ENCODE measurements at places on chromosomes 2 and 18. TPM values are rescaled to one million over a fixed set of nuclear protein-coding genes. Genes with fewer than 3 reads are reported as not detected.

GKN2 gene
- not detected for total RNA-seq

DNA sequence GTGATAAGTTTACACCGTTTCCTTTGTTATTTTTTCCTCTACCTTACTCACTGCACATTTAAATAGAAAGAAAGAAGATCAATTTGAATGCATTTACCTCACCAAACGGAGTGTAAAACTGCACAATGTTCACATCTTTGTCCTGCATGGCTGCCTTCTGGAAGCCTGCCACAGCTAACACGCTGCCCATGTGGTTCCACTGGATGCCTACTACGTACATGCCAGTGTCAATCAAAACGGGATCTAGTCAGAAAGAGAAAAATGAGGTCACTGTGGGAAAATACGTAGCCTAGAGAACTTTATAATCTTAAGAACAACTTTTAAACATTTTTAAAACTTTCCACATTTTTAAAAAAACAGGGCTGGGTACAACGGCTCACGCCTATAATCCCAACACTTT lies 16.4 kb downstream of the WDR35 start:
- no peak for DNase-seq

NT5C1B gene
- total RNA-seq, result not detected

CPO gene
- total RNA-seq, result not detected

- DNase-seq, result no peak
Measured at GRCh38 chr2:30287190-30287840, 56.0 kb downstream of the LBH start.

GRCh38 chr2:28349546-28350165 lies 43.0 kb upstream of the FOSL2 start:
- DNase-seq, result no peak

MLPH gene
- total RNA-seq, result not detected

DNA sequence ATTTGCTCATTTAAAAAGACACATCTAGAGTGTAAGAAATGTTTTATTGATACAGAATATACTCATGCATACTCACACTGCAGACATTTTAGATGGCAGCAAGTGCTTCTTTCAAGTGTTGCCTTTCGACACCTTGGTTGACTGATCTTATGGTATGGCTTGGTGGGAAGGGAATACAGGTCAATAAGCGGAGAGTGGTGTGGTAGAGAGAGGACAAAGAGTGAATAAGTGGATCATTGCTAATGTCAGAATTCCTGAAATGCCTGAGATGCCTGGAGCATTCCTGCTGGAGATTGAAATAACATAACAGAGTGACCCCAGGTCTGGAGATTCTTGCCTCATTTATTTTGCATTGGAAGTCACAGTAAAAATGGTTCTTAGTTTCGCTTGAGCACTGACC lies 76.7 kb downstream of the RND3 start:
- DNase-seq, result peak; percentile 89

- no peak for DNase-seq
Measured at GRCh38 chr2:64763126-64763525, 109.4 kb upstream of the SERTAD2 start.

TGFA gene
- 0.26 TPM for total RNA-seq

DNA sequence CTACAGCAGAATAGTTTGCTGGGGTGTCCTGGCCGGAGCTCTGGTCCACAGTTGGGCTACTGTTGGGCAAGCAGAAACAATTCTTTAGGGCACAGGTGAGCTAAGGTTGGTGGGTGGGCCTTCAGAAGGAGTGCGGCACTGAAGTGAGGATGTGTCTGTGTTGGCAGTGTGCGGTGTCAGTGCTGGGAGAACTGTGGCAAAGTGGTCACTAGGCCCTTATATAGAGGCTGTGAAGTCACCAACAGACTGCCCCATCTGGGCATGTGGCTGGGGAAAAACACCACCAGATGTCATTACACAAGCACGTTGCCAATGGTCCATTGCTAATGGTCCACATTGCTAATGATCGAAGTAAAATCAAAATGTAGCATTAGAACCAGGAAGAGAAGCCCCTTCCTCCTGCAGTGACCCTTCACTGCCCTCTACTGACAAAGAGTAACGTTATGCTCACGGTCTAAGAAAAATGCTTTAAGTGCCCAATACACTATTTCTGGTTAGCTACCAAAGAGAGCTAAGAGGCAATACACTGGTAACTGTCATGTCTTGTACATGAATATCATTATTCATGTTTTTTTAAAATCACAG lies 21.3 kb downstream of the SCN1A start:
- peak; percentile 8 for DNase-seq

GRCh38 chr2:241129086-241129871 lies 20.0 kb downstream of the PASK start:
- DNase-seq, result no peak

DSG4 gene
- total RNA-seq, result not detected

SCN2A gene
- not detected for total RNA-seq

IL36RN gene
- not detected for total RNA-seq

- DNase-seq, result no peak
Measured at GRCh38 chr18:58496231-58496630, 132.7 kb downstream of the ALPK2 start.

DNA sequence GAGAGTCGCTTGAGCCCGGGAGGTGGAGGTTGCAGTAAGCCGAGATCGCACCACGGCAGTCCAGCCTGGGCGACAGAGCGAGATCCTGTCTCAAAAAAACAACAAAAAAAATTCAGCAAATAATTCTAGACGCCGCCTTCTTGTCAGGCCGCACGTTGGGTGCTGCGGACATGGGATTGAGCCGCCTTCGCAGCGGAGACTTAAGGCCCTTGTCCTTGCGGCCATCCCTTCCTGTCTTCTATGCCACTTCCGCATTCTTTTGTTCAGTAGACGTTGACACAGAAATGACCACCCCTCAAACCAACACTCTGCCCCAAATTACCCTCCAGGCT lies 15.8 kb downstream of the PTPN18 start:
- DNase-seq, result no peak

DNA sequence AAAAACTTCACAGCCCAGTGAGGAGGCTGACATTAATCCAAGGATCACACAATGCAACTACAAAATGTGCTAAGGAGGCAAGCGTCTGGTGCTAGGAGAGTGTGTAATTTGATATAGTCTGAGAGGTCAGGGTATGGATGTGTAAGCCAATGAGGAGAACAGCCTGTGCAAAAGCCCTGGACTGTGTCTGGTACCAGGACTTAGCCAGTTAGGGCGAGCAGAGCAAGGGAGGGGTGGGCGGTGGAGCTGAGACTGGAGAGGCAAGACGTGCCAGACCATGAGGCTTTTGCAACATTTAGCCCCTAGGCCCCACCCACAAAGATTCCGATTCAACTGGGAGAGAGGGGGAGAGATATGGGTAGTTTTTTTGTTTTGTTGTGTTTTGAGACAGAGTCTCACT lies 33.5 kb upstream of the SPRED2 start:
- no peak for DNase-seq

CD8B2 gene
- not detected for total RNA-seq

DNA sequence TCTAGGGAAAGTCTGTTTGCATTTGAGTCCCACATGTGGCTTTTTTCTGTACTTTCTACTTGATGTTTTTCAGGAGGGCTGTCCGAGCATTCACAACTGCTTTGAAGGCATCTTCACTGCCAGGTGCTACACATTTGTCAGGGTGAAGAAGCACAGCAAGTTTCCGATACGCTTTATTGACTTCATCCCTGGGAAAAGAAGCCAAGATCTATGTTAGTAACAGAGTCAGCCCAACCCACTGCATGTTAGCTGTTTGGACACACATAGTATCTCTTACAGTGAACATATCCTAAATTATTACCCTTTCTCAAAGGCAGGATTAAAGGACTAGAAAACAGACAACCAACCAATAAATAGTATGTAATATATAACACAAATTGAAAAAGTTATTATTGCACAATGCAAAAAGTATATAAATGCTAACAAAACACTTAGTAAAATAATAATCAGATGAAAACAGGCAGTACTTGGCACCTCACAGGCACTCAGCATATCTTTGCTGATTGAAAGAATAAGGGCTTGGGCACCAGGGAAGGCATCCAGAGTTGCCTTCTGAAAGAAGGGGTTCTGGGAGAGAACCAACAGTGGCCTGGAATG lies 24.1 kb downstream of the DNAJC27 start:
- no peak for DNase-seq

- no peak for DNase-seq
Measured at GRCh38 chr2:172462849-172463381, 35.5 kb downstream of the ITGA6 start.

DNA sequence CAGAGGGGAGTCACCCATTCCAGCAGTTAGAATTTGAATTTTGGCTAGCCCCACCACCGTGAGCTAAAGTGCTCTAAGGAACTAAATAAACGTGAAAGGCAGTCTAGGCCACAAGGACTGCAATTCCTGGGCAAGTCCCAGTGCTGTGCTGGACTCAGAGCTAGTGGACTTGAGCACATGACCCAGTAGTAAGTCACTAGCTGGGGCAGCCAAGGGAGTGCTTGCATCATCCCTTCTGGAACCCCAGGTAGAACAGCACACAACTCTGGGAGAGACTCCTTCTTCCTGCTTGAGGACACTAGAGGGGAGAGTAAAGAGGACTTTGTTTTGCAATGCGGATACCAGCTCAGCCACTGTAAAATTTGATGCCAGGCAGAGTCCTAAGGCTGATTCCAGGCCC lies 672.2 kb downstream of the CPS1 start:
- DNase-seq, result no peak

CHST9 gene
- total RNA-seq, result not detected

DNA sequence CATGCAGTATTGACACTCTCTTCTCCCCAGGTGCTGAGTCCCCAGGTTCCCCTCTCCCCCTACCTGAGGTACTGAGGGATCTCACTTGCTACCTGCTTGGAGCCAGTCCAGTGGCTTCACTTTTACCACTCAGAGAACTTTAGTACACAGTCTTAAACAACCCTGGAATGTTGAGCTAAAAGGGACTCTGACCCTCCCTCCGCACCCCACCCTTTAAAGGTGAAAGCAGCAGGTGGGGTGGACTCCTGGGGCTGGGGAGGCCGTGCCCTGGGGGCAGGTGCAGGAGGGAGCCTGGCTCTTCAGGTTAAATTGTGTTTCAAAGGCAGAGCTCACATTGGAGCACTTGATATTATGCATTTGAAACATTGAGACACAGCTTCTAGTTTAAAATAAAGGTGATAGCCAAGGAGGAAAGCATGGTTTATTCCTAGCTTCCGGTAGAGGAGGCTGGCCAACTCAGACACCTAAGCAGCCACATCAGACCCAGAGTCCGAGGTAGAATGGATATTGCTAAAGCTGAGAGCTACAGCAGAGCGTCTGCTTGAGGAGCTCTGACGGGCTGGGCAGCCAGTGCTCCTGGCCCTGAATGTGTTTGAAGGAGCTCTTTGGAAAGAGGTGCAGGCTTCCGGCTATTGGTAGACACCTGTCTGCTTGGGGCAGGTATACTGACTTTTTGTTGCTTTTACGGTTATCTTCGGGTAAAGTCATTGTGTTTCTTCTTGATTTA lies 196.4 kb downstream of the AGAP1 start:
- no peak for DNase-seq

CXCR2 gene
- total RNA-seq, result not detected

PSMA8 gene
- not detected for total RNA-seq

DNA sequence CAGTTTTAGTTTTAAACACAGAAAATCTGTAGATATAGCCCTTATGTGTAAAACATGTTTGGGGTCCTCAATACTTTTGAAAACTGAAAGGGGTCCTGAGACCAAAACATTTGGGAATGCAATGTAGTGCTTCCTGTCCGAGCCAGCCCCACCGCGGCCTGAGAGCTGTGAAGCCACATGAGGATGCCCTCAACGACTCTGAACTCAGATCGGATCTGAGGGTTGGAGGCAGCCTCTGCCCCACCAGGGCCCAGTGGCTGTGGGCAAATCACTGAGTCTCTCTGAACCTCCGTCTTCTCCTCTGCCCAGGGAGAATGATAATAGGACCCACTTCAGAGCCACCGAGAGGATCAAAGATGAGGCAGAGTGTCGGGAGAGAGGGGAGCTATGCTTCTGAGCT lies 33.4 kb upstream of the HPCAL1 start:
- DNase-seq, result no peak

SLC11A1 gene
- not detected for total RNA-seq

DNA sequence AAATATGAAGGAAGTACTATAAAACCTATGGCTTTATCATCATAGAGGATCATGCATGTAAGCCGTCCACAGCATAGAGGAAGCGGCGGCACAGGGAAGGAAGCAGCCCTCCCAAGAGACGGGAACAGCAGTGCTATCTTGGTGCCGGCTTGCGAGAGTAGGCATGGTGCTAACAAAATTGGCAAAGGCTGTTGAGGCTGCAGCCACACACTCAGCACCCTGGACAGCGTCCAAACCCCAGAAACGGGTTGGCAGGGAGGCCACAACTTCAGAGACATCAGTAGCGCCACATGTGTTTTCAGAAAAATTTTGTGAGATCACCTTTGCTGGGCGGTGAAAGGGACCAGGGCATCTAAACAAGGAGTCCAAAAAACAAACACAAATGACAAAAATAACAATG lies 37.7 kb downstream of the NETO1 start:
- no peak for DNase-seq

DNA sequence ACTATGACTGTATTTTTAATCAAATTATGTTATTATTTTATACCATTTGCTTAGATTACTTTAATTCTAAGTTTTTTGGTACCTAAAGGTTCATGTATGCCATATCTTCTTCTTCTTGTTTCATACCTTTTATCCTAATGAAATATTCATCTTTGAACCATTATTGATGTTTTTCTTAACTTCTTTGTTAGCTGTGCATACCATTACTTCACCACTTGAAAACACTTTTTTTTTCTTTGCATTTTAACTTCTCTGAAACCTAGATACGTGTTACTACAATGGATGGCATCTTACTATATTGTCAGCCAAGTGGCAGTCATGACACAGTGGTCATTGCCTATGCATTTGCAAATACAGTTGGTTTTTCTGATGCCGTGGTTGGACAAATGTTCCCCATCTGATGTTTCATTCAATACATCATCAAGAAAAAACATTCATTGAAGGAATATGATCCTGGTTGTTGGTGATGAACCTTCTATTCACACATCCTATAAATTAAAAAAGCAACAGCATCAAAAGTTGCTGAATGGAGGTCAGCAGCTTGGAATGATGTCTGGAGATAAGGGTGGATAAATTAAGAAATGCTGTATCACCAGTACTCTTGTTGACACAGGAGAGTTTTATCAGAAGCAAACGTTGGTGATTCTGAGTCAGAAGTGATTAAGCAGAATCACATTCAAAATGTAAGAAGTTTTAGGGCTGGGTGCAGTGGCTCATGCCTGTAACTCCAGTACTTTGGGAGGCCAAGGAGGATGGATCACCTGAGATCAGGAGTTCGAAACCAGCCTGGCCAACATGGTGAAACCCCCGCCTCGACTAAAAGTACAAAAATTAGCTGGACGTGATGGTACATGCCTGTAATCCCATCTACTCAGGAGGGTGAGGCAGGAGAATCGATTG lies 7.4 kb downstream of the IL36A start:
- DNase-seq, result no peak

- DNase-seq, result no peak
Measured at GRCh38 chr2:2660789-2661355, 329.8 kb upstream of the MYT1L start.

GRCh38 chr2:20061940-20062339 lies 10.5 kb upstream of the LAPTM4A start:
- DNase-seq, result no peak
